ENCODE measurements at places on chromosomes 7 and 10. TPM values are rescaled to one million over a fixed set of nuclear protein-coding genes. Genes with fewer than 3 reads are reported as not detected.

DNA sequence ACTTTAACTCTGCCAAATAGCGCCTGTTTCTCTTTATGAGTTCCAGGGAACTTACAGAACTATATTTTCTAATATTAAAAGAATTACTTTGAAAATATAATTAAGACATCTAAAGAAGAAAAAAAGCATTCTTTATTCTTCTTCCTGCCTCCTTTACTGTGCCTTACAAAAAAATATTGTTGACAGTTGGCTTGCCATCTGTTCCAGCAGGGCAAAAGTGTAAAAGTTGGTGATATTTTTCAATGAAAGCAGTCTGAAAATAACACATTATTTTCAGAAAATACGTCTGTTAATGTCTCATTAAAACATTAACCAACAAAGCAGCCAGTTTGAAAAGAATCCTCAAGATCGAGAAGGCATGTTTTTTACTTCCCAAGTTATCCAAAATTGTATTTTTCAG, 1032.2 kb upstream of the LRRTM3 start:
- no peak for DNase-seq

DNA sequence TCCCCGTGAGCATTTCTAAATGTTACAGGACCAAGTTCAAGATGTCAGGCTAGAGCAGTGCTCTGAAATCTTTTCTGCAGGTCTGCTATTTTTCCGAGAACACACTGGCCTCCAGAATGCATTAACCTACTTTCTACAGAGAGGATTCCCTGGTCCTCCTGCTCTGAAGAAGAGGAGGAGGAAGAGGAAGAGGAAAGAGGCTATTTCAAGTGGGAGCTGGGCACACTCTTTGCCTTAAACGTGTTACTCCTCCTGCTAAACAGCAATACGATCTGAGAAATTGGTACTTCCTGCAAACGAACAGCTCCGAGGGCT, 157.4 kb downstream of the FRMD4A start:
- DNase-seq: no peak

DNA sequence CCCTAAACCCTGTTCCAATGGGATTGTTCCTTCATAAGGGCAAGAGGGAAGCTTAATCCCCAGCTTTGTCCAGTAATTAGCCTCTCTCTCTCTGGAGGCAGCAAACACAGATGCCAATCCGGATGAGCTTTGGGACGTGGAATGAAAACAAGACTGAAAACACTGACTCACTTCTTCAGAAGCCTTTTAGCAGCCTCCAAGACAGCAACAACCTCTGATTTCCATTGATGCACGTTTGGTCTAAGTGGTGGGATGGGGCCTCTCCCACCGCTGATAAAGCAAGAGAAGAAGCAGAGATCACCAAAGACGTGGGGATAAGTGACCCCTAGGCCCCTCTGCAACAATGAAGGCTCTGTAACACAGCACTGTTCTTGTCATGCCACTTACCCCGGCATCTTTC, 5.8 kb upstream of the GFRA1 start:
- no peak for DNase-seq

- no peak for DNase-seq
Measured at GRCh38 chr7:73622909-73623797, 1.2 kb downstream of the MLXIPL start.

GRCh38 chr7:37128327-37129034, 320.2 kb downstream of the ELMO1 start:
- no peak for DNase-seq

DNA sequence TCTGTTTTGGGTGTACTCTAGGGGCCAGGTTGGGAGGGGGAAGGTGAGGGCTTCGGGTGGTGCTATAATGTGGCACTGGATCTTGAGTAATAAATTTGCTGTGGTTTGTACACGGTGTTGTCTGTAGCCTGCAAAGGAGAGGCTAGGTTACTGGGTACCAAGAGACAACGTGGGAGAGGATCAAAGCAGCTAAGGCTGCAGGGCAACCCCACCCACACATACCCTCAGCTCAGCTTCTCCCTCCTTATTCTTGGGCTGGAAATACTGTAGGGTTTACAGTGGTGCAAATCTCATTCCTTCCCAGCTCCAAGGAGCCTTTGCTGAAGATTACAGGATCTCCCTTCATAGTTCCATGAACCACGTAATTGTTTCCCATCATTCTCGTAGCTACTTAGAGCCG, 1.9 kb upstream of the FSCN3 start:
- no peak for DNase-seq

GRCh38 chr10:24552346-24553016, 171.2 kb downstream of the ARHGAP21 start:
- peak; percentile 11 for DNase-seq

DNA sequence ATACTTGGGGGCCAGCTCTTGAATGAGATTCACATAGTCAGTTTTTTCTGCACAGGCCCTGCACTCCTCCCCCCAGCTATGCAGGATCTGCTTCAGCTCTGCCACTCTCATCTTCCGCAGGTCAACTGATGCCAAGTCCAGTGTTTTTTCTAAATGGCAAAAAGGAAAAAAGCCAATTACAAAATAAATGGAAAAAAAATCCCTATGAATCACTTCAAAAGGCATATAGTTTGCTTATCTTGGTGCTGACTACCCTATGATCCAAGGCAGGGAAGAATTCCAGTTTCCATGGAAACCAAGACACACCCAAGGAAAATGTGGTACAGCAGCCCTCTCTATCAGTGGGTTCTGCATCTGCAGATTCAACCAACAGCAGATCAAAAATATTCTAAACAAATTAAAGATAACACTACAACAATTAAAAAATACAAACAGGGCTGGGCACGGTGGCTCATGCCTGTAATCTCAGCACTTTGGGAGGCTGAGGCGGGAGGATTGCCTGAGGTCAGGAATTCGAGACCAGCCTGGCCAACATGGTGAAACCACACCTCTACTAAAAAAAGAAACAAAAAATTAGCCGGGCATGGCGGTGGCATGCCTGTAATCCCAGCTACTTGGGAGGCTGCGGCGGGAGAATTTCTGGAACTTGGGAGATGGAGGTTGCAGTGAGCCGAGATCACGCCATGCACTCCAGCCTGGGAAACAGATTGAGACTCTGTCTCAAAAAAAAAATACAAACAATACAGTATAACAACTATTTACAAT, 17.6 kb downstream of the CDNF start:
- peak; percentile 29 for DNase-seq

DNA sequence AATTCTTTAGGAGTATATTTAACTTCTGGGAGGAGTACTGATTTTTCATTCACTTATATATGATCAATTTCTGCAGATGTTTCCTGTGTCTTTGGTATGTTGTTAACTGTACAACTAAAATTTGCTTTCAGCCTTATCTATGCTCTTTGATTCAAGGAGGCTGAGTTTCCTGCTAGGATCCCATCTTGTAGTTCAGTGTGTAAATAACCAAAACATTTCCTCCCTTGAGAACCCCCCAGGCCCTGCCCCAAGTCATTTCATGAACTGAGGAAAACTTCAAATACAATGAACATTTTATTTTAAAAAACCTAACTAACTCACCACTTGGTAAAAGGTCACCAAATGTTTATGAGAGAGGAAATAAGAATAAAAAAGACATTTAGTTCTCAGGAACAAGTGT, 55.5 kb downstream of the VWA2 start:
- no peak for DNase-seq

GRCh38 chr7:93115796-93116195, 2.0 kb downstream of the SAMD9 start:
- peak; percentile 6 for DNase-seq

DNA sequence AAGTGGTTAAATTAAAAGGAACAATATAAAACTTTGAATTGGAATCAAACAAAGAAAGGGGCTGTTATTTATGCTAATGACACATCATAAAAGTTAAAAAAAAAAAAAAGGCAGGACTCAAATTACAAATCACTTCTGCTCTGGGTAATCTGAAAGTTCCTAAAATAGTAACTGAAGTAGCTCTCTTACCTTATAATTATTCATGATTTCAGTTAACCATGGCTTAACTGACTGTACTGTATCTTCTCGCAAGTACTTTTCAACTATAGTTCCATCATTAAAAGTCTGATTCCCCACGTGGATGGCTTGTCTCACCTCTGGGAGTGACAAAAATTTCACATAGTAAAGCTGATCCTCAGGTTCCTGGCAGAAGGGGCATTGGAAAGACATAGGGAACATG, 82.5 kb downstream of the CPVL start:
- DNase-seq: no peak

GRCh38 chr10:45473126-45473525, 99.1 kb downstream of the ALOX5 start:
- no peak for DNase-seq

DNA sequence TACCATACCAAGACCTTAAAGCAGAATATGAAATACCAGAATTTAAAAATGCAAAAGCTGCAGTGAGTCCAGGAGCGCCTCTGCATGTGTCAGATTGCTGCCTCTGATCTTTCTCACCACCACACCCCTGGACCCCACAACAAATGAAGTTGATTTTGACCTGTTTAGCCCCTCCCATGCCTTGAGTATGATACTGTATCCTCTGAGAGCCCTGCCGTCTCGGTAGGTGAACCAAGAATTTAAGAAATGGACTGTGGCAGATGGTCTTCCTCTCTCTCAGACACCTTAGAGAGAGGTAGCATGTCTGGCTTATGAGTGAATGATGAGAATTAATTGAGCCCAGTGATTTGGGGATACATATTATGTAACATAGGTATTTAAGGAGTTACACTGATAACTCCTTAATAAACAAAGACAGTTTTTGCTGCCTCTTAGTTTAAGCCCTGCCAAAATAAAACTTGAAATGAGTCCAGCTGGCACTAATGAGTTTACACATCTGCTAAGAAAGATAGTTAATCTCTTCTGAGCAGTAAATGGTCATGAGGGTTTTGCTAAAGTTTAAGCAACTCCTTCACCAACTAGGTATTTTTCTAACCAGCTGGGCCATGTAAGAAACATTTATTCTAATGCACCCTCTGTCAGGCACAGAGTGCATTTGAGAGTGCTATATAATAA, 4.5 kb upstream of the TFPI2 start:
- DNase-seq: no peak

- DNase-seq: no peak
Measured at GRCh38 chr10:84077768-84078167, 61.5 kb upstream of the GHITM start.

DNA sequence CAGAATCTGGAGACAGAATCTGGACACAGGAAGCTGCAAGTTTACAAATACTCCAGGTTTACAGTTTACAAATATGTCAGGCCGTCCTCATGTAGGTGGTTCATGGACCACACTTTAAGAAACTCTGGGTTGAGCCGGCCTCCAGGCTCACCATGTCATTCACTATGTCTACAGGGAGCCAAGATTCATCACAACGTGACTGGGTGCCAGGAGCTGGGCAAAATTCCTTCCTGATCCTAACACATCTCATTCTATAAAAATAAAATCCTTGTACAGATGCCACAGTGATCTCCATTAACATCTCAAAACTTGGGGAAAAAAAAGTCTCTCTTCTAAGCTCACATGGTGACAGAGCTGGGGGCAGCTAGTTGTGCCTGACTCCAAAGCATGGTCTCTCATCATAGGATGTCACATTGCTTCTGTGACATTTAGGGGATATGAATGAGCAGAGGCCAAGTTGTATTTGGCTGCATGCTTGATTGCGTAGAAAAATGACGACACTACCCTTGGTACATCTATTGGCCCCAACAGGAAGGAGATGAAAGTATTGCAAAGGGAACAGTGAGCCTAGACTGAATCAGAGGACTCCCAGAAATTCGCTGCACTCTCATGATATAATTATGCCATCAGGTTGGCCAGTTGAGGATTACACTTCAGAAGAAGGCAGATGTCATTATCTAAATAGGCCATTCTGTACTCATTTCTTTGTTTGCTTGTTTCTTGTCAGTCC, 35.9 kb downstream of the MTURN start:
- no peak for DNase-seq

DNA sequence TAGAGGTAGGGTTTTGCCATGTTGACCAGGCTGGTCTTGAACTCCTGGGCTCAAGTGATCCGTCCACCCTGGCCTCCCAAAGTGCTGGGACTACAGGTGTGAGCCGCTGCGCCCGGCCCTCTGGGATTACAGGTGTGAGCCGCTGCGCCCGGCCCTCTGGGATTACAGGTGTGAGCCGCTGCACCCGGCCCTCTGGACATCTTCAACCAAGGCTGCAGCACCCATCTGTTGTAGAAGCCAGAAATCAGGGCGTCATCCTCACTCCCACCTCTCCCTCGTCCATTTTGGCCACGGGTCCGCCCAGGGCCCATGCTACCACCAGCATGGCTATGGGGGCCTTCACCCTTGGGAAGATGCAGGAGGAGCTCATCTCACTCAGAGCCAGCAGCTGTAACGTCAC, 38.5 kb upstream of the EBF3 start:
- DNase-seq: no peak

DNA sequence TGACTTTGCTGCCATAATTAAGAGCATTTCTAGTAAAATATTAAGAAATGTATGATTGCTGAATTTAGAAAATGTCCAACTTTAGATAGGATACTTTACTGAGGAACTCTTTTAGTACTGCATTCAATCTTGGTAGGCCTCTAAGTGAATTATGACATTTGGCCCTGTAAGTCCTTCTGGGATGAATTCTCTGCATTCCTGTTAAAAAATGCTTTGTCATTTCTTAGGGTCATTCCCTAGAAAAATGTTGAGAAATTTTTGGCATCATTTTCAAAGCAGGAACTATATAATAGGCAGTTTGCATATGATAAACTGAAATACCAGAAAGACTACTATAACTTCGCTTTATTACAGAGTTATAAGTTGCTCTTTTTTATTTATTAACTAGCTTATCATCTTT, 69.3 kb upstream of the PRR15 start:
- DNase-seq: no peak

DNA sequence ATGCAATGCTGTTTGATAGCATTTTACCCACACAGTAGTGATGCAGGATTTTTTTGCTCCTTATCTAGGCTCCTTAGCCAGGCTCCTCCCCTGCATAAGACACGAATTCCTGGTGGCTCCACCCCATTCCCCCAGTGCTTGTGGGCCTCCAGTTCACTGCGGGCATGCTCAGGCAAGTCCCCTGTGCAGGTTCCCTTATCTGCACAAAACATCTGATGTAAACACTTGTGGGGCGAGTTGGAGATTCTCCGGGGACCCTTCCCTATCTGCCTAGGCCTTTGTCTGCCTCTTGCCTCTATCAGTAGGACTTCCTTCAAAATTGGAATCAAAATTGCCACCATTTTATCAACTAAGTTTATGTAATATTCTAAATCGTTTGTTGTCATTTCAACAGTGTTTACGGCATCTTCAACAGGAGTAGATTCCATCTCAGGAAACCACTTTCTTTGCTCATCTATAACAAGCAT, 5.4 kb upstream of the STK17A start:
- DNase-seq: no peak

DNA sequence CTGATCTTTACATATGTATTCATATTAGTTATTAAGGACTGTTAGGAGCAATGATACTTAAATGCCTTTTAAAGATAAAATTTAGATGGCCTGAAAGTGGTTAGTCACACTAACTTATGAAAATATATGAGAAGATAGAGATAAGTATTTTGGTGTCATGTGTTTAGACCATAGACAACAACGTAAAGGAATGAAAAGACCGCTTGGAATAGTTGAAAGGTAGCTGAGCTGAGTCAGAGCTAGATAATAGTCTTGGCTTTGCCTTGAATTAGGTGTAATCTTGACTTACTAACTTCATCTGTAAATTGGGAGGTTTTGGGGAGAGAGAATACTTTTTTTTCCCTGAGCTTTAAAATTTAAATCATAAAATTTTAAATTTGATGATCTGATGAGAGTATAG, 127.0 kb downstream of the LYZL1 start:
- no peak for DNase-seq

RET gene
- 0.02 TPM for total RNA-seq

CYP3A4 gene
- total RNA-seq: not detected

GIMAP4 gene
- not detected for total RNA-seq

TMEM273 gene
- total RNA-seq: not detected

GIMAP6 gene
- not detected for total RNA-seq

FRAT1 gene
- total RNA-seq: 1.1 TPM

ZNF239 gene
- total RNA-seq: 11.5 TPM

AGR3 gene
- total RNA-seq: not detected

ZNF107 gene
- 3.6 TPM for total RNA-seq

AGMO gene
- not detected for total RNA-seq

ST8SIA6 gene
- 0.57 TPM for total RNA-seq

Data from NCI-H460 (cell line).